ENCODE measurements at places on chromosomes 2 and 18.

DNA sequence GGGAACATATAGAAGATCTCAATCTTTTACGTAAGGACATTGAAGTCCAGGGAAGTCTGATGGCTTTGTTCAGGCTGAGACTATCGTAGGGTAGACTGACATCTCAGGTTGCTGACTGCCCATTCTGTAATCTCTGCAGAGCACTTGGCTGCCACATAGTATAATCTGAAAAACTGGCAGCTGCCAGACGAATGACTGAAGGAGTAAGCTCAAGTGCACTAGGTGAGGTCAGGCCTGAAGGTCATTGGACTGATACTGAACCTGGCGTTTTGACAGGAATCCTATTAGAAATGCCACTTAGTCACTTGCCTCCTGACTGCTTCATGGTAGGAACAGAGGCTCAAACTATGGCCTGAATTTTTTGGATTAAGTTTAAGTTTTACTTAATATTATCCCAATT is 23.5 kb downstream of the GPD2 start:
- no peak for DNase-seq

GRCh38 chr2:119028327-119029174 is 86.6 kb downstream of the MARCO start:
- DNase-seq = no peak

- no peak for DNase-seq
Measured at GRCh38 chr2:113054066-113054465, 1.4 kb upstream of the IL36B start.

DNA sequence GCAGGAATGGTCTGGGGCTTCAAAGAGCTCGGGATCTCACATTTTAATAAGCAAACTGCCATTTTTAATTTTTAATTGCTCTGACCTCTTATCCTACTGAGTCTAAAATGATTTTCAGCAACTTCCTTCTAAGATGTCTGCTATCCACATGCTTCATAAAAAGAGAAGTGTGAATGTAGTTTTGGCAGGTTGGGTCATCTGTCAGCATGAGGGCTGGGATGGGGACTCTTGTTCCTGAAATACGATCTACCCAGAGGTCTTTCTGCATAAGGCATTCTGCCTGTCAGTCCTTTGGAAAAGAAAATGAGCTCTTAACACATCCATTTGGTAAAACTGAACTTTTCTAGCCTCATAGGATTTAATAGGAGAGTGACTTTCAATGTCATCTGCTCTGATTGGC is 252.8 kb upstream of the APCDD1 start:
- DNase-seq = no peak

GRCh38 chr2:238973038-238973739 is 125.3 kb downstream of the TWIST2 start:
- no peak for DNase-seq

DNA sequence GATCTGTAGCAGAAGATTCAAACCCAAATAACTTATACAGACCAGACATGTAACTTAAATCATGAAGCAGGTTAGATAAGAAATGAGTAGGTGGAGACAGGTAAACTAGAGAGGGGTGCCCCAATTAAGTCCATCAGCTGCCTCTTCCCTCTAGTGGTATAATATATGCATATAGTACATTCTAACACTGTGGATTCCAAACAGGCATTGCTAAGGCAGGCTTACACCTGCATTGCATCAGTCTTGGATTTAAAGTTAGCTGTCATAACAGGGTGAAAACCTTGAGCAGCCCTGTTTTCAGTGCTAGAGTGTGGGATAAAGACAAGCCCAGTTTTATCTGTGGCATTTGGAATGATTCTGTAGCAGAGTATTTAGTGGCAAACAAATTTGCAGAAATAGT is 63.4 kb downstream of the NYAP2 start:
- DNase-seq = no peak

GRCh38 chr2:37615804-37616676 is 55.4 kb downstream of the CDC42EP3 start:
- peak; percentile 43 for DNase-seq

- DNase-seq = no peak
Measured at GRCh38 chr2:136386046-136386445, 268.1 kb upstream of the CXCR4 start.

DNA sequence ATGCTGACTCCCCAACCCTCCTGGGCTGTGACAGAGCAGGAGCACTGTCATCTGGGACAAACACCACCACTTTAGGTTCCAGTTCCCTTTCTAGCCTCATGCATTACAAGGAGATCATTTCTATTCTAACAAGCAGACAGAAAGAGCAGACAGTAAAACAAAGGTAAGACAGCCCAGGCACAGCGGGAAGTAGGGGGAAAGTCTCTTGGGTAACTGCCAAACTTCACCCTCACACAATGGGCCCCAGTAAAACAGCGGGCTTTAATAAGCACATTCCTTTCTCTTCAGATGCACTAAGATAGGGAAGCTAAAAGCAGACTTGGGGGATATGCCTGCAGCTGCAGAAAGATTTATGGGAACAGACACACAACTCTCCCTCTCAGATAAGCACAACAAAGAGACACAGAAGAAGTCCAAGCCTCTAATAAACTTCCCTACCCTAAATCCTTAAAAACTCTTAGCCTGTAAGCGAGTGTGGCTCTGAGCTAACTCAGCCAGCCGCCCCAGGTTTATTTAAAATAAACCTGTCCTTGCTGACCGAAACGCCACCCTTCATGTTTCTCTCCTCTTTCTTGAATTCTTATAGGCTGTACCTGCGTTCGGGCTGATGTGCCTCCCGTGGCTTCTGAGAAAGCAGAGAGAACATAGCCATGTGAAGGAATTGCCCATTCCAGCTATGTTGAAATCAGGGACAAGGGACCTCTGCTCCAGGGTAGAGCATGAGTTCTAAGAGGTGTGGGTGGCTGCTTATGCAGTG is 726.8 kb upstream of the DDX18 start:
- no peak for DNase-seq

DNA sequence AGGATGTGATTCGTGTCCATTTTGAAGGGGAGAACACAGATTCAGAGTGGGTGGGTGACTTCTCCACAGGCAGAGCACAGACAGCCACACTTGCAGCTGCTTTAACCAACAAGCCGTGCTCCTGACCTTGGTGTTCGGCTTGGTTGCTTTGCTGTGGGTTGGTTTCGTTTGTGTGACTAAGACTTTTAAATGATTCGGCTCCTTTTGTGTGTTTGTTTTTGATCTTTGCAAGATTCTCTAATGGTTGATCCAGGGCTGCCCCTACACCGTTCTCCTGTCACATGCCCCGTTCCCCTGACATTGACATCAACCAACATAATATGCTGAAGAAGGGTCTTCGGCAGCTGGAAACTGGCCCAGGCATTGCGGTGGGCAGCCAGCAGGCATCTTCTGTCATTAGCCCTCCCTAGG is 95.9 kb upstream of the MBOAT2 start:
- no peak for DNase-seq

GRCh38 chr2:120012363-120012762 is 514 bp upstream of the EPB41L5 start:
- DNase-seq = no peak

- no peak for DNase-seq
Measured at GRCh38 chr2:69689969-69690368, 46.4 kb upstream of the AAK1 start.

- no peak for DNase-seq
Measured at GRCh38 chr18:52995875-52996274, 655.9 kb downstream of the DCC start.

DNA sequence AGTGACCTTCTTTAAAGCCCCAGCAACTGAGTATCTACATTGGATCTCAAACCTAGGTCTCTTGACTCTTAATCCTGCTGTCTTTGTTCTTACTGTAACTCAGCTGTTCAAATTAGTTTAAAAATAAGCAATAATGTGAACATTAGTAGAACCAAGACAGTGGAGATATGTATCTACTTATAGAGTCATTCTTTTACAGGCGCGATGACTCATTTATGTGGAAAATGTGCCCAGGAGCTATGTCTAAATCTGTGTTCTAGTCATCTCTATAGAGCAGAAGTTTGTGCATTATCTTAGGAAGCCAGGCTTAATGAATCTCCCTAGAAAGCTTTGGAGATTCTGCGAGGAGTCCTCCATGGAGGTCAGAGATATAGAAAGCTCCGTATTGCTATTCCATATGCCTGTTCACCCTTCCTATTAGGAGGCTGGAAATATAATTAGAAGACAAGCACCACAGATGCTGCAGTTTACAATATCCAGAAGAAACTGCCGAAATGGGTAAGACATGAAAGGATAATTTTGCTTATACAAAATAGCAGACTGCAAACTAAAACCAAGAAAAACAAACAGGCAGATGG is 211.6 kb downstream of the TRIB2 start:
- no peak for DNase-seq

- no peak for DNase-seq
Measured at GRCh38 chr2:170986566-170987258, 57.7 kb downstream of the GORASP2 start.

DNA sequence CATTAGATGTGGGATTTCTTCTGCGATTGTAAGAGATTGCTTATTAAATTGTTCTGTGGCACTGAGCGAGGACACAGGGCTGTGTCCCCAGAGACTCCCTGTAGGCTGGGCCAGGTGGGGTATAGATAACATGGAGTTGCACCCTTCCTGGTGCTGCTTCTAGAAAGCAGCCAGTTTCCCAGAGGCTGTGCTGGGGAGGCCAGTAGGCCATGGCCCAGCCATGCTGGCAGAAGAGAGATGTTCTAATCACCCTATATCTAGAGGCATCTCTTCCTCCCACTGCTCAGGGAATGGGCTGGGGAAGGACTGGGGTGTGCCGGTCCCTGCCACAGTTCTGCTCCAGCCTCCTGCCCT is 66.9 kb downstream of the HS1BP3 start:
- no peak for DNase-seq

GRCh38 chr18:25322806-25323205 is 29.2 kb downstream of the ZNF521 start:
- no peak for DNase-seq

DNA sequence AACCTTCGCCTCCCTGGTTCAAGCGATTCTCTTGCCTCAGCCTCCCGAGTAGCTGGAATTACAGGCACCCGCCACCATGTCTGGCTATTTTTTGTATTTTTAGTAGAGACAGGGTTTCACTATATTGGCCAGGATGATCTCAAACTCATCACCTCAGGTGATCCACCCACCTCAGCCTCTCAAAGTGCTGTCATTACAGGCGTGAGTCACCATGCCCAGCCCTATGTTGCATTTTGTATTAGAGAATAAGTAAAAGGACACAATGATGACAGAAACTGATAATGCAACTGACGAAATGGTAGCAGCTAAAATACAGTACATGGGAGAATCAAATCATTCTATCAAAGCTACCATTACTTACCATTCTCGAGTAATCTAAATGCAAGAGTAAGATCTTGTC is 276.7 kb downstream of the DSEL start:
- no peak for DNase-seq

DNA sequence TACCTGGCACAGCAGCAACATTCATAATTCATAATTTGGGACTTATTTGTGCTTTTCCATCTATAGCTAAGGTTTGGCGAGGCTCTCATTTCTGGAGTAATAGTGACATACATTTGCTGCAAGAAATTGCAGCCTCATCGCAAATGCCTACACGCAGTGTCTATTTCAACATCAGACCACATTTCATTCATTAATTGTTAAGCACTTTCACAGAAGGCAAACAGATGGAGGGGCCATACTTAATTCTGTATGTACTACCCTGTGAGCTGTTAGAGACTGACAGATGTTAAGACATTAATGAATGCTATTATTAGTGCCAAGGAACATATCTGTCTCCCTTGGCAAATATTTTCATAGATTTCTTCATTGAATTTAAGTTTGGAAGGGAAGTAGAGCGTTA is 125.7 kb downstream of the UXS1 start:
- no peak for DNase-seq

- DNase-seq = no peak
Measured at GRCh38 chr2:126699018-126699417, 43.1 kb downstream of the GYPC start.

DNA sequence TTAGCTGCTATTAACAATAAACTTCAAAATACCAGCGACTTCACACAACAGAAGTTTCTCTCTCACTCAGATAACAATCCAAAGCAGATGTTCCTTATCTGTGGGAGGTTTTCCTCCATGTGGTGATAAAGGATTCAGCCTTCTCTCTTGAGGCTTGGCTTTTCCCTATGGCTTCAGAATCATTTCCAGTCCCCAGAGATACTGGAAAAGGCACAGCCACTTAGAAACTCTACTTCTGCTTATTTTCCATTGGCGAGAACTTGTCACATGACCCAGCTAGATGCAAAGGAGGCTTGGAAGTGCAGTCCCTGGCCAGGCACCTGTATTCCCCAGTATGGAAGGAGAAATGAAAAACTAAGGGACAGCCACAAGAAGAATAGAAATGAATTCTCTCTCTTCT is 344.8 kb downstream of the MTX2 start:
- no peak for DNase-seq

GRCh38 chr2:111135910-111136297 is 15.2 kb downstream of the BCL2L11 start:
- no peak for DNase-seq

DNA sequence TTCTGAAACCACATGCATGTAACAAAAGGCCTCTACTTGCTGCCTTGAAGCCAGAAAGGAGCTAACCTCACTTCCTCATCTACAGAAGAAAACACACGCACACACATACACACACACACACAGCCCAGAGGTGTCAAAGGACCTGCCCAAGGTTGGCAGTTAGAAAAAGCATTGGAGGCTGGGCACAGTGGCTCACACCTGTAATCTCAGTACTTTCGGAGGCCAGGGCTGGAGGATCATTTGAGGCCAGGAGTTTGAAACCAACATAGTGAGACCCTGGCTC is 125.9 kb upstream of the RNF152 start:
- DNase-seq = no peak

DNA sequence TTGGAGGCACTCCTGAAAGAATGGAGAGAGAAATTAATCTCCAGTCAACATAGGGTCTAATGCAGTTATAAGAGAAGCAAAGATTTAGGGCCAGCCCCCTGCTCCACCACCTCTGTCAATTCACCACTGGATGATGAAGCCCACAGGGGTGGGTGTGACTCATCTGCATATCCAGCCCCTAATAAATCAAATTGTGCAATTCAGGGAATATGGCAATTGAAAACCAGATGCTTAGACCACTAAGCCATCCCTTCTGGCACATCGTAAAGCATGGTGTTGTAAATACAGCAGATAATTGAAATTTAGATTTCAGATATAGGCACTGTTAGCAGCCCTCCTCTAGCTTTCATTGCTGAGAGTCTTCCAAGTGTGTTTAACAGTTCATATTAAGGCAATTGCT is 541.4 kb downstream of the PARD3B start:
- DNase-seq = no peak

DNA sequence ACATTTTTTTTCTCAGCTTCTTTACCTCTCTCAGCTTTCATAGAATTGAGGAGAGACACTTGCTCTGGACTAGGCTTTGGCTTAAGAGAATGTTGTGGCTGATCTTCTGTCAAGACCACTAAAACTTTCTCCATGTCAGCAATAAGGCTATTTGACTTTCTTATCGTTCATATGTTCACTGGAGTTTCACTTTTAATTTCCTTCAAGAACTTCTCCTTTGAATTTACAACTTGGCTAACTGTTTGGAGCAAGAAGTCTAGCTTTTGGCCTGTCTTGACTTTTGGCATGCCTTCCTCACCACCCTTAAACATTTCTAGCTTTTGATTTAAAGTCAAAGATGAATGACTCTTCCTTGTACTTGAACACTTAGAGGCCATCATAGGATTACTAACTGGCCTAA is 104.4 kb upstream of the SLC39A10 start:
- no peak for DNase-seq

GRCh38 chr2:217279140-217279539 is 419.3 kb upstream of the TNP1 start:
- no peak for DNase-seq

Data from stimulated activated CD8-positive, alpha-beta memory T cell treated with anti-CD3 and anti-CD28 coated beads, Interleukin-4, amount 100 ng/mL, for 4 hours (primary cell).